Choroid plexus epithelial cell (primary cell): ENCODE measurements at places on chromosomes 2 and 18.
A peak's percentile ranks its signal among the peaks of the same experiment; 100 is the strongest.

- DNase-seq, result peak; percentile 64
These were observed 10.9 kb downstream of the INPP4A start for GRCh38 chr2:98455494-98455976.

GRCh38 chr2:229339618-229340017 lies 68.5 kb upstream of the PID1 start:
- DNase-seq, result peak; percentile 60

GRCh38 chr2:238864207-238865014 lies 16.5 kb downstream of the TWIST2 start:
- DNase-seq, result peak; percentile 98

- DNase-seq, result no peak
These were observed 430.9 kb upstream of the KCNH7 start for GRCh38 chr2:163269374-163270021.

- no peak for DNase-seq
These were observed 35.0 kb downstream of the AOX1 start for GRCh38 chr2:200620606-200621390.

DNA sequence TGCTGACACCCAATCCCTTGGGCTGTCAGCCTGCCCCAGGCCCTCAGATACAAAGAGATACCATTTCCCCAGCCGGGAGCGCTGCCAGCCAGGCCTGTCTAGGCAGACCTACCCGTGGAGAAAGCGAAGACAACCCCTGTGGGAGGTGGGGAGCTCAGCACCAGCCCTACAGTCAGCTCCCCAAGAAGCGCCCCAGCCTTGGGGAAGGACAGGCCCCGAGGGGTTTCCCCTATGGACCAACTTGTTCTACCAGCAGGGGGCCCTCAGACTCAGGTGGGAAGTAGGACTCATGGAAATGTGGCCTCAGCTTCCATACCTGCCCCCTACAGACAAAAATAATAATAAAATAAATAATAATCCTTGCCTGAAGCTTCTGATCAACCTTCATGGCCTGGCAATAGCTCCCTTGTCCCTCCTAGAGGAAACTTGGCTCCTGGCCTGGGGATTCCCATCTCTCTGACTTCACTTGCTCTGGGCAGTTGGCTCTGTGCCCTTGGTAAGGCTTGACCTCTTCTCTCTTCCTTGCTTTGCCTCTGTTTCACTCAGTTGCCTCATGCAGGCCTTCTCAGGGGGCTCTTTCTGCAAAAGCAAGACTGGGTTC lies 7.0 kb downstream of the SLC35F6 start:
- peak; percentile 91 for DNase-seq

- DNase-seq, result no peak
These were observed 818.8 kb upstream of the SOX11 start for GRCh38 chr2:4873364-4873763.

DNA sequence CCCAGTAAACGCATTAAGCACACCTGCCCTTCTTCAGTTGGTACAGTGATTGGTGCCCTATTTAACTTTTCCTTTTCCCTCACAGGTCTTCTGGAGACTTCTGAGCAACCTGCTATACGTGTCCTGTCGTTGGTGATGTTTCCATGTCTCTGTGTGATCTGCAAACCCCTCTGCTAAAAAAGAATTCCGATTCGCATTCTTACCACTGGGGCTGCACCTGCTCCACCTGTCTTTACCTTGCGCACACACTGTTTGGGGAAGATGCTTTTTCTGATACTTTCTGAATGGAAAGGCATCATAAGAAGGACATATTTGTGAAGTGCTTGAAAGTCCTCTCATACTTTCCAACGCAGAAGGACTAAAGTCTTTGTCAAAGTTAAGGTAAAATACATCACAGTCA lies 323.9 kb upstream of the SOX11 start:
- DNase-seq, result no peak

DNA sequence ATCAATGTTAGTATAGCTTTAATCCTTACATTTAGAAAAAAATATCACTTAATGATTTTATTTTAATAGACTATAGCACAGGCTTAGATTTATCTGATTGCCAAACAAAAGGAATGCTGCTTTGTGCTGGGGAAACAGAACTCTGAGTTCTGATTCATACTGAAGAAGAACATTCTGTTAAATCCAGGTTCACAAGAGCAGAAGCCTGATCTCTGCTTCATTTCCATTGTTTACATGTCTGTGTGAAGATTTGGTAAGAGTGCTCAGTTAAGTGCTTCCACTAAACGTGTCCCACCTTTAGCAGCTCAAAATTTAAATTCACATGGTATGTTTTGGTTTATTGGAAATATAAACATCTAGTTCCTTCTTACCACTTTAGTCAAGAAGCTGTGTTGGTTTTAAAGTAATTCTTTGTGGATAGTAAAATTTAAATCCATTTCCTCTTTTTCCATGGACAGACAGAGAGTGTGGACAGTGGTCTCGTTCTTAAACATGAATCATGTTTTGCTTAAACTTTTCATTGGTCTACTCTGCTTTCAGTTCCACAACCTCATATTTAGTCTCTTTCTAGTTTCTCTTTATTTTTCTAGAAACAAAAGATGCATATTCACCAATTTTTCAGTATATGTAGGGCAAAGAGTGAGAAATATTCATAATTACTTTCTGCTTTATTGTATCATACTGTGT lies 59.1 kb downstream of the NYAP2 start:
- peak; percentile 76 for DNase-seq

- DNase-seq, result no peak
These were observed 63.4 kb downstream of the TPO start for GRCh38 chr2:1476617-1477195.

- no peak for DNase-seq
These were observed 230.4 kb upstream of the MYT1L start for GRCh38 chr2:2561346-2562095.

DNA sequence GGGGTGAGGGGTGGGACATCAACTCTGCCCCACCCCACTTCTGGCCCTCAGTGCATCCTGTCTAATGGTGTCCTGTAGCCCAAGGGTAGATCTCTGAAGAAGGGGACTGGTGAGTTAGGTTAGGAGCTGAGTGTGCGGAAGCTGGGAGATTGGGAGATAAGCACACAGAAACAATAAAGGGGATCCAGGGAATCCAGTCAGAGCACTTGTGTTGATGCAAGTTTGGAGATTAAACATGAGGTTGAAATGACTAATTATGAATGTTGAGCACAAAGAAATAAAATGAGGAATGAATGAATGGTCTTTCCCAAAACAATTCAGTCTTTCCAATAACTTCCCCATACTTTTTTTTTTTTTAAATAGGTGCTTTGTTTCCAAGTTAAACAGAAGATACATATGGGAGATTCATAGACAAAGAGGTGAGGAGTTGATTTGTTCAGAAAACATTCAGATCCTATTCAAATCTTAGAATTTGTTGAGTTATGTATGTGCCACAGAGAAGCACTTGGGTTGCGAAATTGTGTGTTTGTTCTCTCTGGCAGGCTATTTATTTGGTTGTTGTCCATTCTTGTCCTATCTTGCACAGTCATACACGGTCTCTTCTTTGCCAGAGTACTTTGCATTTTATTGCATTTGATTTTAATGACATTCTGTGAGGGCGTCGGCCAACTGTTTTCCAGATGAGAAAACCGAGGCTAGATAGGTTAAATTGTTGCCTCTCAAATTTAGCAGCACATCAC lies 31.6 kb upstream of the NABP1 start:
- DNase-seq, result no peak

- DNase-seq, result no peak
These were observed 455.5 kb upstream of the MEIS1 start for GRCh38 chr2:65979446-65979845.

DNA sequence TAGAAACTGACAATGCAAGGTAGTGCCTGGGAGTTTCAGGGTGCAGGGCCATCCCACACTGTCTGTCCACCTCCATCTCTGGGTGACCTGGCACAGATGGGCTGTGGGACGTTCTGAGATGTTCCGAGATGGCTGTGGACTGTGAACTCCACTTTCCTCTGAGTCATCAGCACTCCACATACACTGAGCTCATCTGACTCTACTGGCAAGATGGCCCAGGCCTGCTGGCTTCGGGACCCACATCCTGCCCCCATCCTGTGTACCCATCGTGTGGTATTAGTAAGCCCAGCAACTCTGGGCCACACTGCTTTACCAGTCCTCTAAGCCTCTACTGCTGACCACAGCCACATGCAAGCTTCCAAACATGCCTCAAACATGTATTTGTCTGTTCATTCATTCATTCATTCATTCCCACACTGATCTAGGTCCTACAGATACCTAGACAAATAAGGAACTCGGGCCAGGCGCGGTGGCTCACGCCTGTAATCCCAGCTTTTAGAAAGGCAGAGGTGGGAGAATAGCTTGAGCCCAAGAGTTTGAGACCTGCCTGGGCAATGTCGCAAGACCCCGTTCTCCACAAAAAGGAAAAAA lies 124.8 kb upstream of the CXCR4 start:
- peak; percentile 20 for DNase-seq

GRCh38 chr2:149331023-149331400 lies 625 bp downstream of the LYPD6 start:
- DNase-seq, result no peak

- peak; percentile 88 for DNase-seq
These were observed 85.1 kb upstream of the ACAA2 start for GRCh38 chr18:49898421-49898820.

GRCh38 chr18:36831139-36831538 lies 2.2 kb downstream of the KIAA1328 start:
- no peak for DNase-seq
